ENCODE measurements at places on chromosomes 3 and 15.

DNA sequence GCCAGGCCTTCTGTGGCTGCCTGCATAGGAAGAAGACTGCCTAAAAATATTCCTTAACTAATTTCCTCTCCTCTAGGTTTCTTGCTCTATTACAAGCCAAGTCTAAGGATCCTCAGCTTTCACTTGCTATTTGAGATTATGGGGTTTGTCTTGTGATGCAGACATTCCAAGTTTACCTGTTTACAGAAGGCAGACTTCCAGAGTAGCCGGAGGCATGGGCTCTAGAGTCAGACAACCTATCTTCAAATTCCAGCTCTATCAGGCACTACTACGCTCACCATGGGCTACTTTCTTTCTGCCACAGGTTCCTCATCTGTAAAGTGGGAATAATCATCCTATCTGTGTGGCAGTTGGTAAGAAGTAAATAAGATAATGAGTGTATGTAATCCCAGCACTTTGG is 95.6 kb upstream of the BCL6 start:
- DNase-seq: no peak

GRCh38 chr3:194194757-194195085 is 58.8 kb downstream of the HES1 start:
- no peak for DNase-seq

GRCh38 chr15:41276831-41277230 is 45.8 kb downstream of the CHP1 start:
- DNase-seq: no peak

DNA sequence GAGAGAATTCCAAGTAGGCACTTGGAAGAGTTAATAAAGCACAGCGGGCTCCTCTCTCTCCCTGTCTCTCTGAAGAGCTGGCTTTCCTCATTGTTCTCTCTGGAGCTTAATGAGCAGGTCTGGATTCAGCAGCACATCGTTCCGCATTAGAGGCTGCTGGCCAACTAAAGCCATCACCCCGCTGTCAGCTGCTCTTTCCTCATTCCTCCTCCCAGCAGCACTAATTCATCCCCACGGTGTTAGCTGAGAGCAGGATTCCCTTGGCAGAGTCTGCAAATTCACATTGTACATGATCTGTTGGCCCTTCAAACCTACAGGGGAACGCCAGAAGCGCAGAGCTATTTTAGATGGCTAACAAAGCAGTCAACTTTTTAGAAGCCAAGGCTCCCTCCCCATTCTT is 44.2 kb downstream of the SGO1 start:
- peak; percentile 65 for DNase-seq

DNA sequence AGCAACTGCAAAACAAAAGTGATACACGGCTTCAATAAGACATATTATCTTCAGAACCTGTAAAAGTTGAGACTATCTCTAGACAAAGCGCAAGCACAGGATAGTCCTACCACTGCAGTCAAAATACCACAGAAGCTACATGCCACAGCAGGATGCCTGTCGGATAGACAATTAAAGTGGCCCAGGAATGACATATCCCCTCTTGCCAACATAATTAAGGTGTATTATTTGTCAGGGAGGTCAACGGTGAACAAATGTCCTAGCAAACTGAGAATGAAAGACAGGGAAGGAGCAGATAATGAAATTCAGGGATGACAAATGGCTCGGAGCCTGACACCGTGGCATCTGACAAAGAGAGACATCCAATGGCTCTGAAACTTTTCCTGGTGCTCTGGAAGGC is 185.7 kb downstream of the MECOM start:
- no peak for DNase-seq

GRCh38 chr3:197447057-197447456 is 108.7 kb downstream of the BDH1 start:
- no peak for DNase-seq

DNA sequence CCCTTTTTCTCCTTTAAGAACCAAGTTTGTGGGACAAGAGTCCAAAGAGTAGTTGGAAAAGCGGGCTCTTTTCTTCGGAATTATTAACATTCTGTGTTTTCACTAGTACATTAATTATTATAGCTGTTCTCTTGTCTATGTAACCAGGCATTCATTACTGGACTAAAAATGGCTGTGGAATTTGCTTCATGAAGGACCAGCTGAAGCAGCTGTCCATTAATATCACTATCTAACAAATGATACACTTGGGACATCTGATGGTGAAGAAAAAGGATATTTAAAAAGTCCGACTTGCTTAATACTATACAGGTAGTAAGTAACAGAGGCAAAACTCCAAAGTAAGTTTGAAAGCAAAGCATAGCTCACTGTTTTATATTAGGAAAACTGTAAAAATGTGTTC is 728.9 kb upstream of the DPPA4 start:
- no peak for DNase-seq

- no peak for DNase-seq
Measured at GRCh38 chr15:66655511-66655910, 46.5 kb upstream of the SMAD6 start.

DNA sequence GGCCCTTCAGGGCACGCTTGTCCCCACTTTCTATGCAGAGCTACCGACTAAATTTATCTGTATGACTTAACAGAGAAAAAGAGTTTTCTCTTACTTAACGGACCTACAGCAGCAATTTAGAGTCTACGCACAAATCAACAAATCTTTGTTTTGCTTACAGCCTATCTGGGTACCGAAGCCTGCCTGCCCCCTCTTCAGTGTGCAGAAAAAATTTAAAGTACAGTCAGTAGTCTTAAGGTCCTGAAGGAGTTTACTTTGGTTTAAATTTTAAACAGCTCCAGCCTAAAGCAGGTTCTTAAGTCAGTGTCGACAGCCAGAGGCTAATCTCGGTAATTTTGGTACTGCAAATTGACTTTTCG is 570 bp downstream of the SACM1L start:
- no peak for DNase-seq

GRCh38 chr15:73959012-73959581 is 32.8 kb downstream of the LOXL1 start:
- no peak for DNase-seq

GRCh38 chr3:108239082-108239481 is 16.9 kb upstream of the IFT57 start:
- DNase-seq: no peak

DNA sequence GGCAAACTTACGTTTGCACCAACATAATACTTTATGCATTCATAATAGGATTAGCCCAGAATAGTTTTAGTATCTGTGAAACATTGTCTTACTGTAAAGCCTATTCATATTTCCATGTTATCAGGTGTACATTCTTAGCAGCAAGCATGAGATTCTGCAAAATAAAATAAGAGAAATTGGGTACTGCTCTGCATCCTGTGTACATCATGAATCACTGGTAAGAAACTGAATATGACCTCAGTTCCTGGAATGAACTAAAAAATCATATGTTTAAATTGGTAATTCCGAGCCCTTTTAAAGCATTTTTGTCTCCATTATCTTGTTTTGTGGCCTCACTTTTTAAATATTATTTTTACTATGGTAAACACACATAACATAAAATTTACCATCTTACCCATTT is 605.1 kb downstream of the ROBO1 start:
- peak; percentile 48 for DNase-seq

GRCh38 chr15:71810256-71811035 is at the start of gene NR2E3:
Gene NR2E3 (plus strand): TSS chr15:71810554. CDS start chr15:71810744, 190 bp downstream.
- no peak for DNase-seq

DNA sequence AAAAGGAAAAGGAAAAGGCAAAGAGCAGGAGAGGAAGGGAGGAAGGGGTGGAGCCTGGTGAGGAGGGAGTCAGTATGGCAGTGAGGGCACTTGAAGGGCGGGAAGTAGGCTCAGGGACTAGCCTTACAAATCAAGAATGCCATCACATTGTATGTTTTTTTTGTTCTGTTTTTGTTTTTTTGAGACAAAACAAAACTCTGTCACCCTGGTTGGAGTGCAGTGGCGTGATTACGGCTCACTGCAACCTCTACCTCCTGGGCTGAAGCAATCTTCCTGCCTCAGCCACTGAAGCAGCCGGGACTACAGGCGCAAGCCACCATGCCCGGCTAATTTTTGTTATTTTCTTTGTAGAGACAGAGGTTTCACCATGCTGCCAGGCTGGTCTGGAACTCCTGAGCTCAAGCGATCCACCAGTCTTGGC is 10.5 kb upstream of the PIK3CB start:
- no peak for DNase-seq

DNA sequence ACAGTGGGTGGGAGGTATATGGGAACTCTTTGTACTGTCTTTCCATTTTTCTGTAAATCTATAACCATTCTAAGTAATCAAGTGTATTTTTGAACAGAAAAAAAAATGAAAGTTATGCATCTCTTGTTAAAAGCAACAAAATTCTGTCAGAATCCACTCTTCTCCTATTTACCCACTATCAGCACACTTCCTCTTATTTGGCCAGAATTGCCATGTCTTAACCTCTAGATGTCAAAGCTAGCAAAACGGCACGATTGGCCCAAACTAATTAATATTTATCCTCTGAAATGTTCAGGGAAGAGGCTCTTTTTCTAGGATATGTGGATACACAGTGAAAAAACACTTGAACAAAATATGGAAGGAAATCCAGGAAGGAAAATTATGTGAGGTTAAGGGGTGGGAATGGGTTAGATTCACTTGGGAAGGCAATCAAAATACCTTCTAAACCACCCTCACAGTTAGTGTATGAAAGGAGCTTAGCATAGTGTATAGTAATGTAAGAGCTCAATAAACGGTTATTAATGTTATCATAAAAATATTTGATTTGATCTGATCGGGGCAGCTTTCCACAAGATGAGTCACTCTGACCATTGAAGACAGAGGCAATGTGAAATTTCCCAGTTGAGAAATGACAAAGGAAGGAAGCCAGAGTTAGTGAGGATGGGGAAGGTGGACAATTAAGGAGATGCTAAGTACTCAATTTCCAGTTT is 20.1 kb upstream of the TGFBR2 start:
- DNase-seq: peak; percentile 31

DNA sequence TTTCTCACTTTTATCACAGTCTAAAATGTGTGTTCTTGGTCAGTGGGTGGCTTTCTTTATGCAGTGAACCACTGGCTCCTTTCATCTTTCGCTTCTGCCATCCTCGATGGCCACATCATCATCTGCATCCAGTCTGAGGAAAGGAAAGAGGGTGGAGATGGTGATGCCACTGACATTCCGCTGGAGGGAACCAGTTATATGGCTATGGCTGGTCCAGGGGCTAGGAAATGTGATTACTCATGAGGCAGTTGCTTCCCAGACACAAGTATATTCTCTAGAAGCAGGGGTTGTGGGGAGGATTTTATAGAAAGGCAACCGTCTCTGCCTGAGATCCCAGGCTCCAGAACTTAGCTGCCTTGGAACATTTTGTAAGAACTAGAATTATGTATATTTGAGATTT is 246.7 kb upstream of the AZI2 start:
- DNase-seq: no peak

GRCh38 chr3:140388202-140388922 is 289.5 kb upstream of the TRIM42 start:
- DNase-seq: no peak

DNA sequence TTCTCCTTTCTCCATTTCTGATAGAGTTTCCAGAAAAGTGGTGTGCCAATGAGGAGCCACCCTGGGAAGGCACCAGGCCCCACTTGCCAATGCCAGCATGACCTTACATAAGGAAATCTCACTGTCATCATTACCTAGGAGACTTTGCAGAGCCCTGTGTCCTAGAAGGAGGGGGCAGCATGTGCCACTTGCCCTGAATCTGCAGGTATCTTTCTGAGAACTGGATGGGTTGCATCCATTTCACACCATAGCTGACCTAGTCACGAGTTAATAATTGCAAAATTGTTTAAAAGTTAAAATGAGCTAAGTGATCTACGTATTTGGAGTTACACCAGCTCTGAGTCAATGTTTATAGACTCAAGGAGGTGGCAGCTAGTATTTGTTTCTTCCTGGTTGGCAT is 14.3 kb downstream of the CA12 start:
- no peak for DNase-seq

- DNase-seq: no peak
Measured at GRCh38 chr3:77513542-77513941, 473.6 kb downstream of the ROBO2 start.

- no peak for DNase-seq
Measured at GRCh38 chr15:99443768-99444446, 121.9 kb upstream of the MEF2A start.

DNA sequence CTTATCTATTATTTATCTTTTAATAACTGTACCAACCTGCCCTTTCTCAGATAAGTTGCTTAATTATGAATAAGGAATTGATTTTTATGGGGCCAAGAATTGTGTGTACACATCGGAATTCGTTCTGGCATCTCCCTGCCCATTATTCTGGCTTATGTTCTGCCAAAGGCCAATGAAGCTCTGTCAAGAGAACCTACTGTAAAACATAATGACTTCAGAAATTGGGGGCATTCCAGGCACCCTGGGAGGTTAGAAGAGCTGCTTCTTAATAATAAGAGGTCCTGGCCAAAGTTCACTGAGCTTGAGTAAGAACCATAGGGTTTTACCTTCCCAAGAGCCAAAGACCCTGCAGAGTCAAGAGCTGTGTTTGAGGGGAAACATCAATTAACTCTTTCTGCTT is 261.7 kb downstream of the SLC9A9 start:
- no peak for DNase-seq

DNA sequence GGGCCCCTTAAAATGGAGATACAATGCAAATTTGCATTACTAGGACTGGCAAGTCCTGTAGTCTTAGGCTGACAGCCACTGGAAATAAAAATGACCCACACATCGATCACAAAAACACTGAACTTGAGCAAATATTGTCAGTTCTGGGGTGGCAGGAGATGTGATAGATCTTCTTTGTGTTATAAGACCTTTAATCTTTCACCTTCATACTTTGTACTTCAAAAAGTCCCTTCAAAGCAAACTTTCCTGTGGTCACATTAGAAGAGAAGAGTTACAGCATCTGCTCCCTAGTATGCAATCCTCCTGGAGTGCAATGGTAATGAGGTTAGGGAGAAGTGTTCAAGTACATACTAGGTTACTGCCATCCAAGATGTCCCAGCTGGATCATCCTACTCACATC is 149.4 kb upstream of the KCNMB2 start:
- no peak for DNase-seq

- peak; percentile 75 for DNase-seq
Measured at GRCh38 chr3:105791131-105791530, 77.7 kb downstream of the CBLB start.

DNA sequence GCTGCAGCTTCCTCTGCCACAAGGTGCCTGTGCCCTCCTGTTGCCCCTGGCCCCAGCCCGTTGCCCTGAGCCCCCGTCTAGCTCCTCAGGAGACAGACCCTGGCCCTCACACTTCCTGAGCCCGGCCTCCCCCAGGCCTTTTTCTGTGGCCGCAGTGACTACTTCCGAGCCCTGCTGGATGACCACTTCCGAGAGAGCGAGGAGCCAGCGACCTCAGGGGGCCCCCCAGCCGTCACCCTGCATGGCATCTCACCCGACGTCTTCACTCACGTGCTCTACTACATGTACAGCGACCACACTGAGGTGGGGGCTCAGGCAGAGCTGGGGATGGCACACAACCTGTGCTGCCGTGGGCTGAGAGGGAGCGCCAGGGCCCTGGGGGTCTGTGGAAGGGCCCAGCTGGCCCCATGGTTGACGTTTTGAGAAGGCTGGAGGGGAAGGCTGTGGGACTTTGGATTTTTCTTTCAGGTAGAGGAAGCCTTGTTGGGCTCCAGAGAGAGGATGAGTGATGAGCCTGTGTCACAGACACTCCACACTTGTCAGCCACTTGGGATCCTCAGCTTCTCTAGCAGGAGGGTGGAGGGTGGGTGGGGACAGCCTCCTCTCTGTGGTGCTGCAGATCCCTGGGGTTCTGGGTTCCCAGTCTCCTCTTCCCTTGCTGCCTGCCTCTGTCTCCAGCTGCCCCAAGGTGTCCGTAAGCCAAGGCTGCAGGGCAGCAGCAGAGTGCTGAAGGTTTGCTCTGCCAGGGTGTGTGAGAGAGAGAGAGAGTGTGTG is 5.0 kb downstream of the ABTB1 start:
- DNase-seq: no peak

GRCh38 chr3:158912621-158913020 is 110.8 kb downstream of the MFSD1 start:
- no peak for DNase-seq
